ENCODE measurements at places on chromosomes 3 and 15. TPM values are rescaled to one million over a fixed set of nuclear protein-coding genes. Genes with fewer than 3 reads are reported as not detected.

Gene IL20RB
- total RNA-seq = 2.0 TPM

Gene NPAP1
- 14.6 TPM for total RNA-seq

Gene SAMD7
- 0.68 TPM for total RNA-seq

Gene TIGIT
- total RNA-seq = 1.2 TPM
